Left renal cortex interstitium (tissue), 4 donors: ENCODE measurements at places on chromosomes 2 and 18. TPM values are rescaled to one million over a fixed set of nuclear protein-coding genes. Genes with fewer than 3 reads are reported as not detected.

DNA sequence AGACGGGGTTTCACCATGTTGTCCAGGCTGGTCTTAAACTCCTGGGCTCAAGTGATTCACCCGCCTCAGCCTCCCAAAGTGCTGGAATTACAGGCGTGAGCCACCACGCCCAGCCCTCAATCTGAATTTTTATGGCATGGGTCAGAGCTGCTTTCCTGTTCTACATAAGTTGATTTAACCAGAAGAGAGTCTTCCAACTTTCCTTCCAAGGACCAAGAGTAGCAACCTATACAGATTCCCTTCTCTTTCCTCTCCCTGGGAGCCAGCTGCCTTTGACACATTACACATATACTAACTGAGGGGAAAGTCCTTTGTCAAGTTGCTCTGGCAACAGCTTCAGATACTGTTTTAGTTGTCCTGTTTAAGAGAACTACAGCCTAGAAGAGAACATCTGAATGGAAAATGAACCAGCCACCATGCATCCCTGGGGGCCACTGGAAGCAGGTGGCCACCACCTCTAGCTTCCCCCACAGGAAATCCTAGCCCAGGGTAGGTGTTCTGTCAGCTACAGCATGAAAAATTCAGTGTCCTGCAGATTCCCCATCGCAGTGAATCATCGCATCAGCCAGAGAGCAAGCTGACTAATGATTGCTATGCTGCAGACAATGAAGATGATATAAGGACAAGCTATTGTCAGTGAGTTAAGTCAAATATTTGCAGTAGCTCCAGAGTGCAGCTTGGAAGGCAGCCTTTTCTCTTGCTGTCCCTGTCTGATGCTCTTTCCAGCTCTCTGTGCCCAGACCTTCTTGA, 62.9 kb downstream of the POMC start:
- no peak for DNase-seq

- DNase-seq, result no peak
Observed at GRCh38 chr2:230805353-230806017, 59.3 kb upstream of the ITM2C start.

DNA sequence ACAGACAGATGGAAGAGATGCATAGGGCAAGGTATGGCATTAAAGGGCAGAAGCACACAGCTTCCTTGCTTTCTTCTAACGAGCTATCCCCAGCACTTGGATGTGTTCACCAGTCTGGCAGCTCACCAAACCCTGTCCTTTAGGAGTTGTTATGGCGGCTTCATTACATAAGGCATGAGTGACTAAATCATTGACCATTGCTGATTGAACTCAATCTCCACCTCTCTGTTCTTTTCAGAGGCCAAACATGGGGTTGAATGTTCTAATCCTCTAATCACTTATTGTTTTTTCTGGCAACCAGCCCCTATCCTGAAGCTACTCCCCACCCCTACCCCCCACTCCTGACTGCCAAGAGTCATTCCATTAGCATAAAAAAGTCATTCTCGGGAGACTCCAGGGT, 301.8 kb downstream of the XIRP2 start:
- DNase-seq, result no peak

- DNase-seq, result no peak
Observed at GRCh38 chr2:68748568-68748967, 14.0 kb downstream of the ARHGAP25 start.

DNA sequence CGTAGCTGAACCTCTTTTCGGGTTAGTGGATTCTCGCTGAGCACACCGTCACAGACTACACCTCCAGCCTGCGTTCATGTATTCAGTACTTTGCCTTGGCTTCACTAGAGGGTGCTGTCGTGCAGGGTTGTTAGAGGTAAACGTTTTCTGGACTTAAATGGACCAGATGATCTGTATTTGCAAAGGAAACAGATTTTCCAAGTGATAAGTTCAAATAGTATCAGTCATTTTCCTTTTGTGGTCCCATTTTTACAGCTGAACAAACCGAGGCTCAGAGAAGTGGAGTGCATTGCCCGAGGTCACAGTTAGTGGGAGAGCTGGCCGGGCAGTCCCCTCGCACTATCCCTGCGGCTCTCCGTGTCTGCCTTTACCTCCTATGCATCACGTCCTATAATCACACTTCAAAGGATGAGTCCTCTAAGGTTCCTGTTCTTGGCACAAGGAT, 125.9 kb downstream of the MAP4K4 start:
- no peak for DNase-seq

DNA sequence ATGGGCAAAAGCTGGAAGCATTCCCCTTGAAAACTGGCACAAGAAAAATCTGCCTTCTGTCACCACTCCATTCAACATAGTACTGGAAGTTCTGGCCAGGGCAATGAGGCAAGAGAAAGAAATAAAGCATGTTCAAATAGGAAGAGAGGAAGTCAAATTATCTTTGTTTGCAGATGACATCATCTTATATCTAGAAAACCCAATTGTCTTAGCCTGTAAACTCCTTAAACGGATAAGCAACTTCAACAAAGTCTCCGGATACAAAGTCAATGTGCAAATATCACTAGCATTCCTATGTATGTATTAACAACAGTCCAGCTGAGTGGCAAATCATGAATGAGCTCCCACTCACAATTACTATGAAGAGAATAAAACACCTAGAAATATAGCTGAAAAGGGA, 1579.3 kb downstream of the SUCLG1 start:
- no peak for DNase-seq

The IL1RL1 gene
- 0.41 TPM for polyA plus RNA-seq

The ACMSD gene
- 42.3 TPM for polyA plus RNA-seq

The SLC4A1AP gene
- polyA plus RNA-seq, result 30.3 TPM
